ENCODE measurements at places on chromosomes 6 and 20. TPM values are rescaled to one million over a fixed set of nuclear protein-coding genes. Genes with fewer than 3 reads are reported as not detected.
A peak's percentile ranks its signal among the peaks of the same experiment; 100 is the strongest.

DNA sequence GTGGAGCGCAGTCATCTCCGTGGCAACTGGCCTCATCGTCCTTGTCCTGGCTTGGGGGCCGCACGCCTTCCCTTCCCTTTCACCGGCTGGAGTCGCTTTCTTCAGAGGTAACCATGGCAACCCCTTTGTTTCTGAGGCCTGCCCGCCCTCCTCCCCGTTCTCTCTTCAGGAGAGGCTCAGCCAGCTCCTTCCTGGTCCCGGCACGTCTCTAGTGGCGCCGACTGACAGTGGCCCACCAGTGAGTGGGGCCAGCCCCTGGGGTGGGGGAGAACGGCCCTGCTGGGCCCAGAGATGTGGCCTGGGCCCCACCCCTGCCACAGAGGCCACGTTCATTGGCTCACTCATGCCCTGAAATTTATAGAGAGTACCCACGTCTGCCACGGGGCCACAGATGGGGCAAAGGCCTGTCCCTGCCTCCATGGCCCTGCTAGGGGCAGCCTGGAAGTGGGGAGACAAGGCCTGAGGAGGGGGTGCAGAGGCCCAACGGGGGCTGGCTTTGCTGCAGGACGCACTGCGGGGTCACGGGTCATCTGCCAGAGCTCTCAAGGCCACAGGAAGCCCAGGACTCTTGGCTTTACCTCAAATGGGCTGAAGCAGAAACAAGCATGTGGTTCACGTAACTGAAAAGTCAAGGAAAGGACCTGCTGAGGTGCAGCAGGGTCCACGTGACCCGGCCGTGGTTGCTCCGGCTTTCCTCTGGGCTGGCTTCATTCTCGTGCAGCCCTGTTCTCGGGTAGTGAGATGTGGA lies 1.4 kb upstream of the OSBPL2 start:
- no peak overlapping the region for H3K4me3 ChIP-seq
- no peak overlapping the region for H3K27ac ChIP-seq
- H3K27me3 ChIP-seq: no peaks in the 10 kb centered on the region
- H3K4me1 ChIP-seq: peaks cover 15% of the 10 kb centered on the region

DNA sequence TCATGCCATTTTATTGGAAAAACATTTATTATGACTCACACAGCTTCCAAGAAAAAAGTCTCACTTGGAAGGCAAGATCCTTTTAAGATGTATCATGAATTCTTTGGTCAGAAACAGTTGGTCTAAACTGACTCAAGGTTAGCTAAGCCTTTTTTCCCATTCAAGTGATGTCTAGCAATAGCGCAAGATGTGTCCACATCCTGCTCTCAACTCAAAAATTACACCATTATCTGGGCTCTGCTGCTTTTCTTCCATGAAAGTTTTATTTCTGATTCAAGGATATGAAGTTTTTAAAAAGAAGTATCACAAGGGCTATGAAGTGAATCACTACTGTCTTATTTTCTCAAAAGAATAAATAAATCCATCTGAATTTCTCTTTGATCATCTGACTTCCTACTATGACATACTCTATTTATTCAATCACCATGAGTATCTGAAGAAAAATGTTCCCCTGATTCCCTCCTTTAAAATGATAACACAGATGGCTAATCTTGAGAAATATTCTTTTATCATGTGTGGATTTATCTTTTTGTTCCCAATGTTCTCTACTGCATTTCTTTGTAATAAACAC lies 139.2 kb downstream of the AHI1 start:
- DNase-seq: no peak
- no peak overlapping the region for H3K4me3 ChIP-seq
- H3K4me1 ChIP-seq: no peaks in the 10 kb centered on the region
- no peak overlapping the region for H3K27ac ChIP-seq
- no peaks in the 10 kb centered on the region for H3K36me3 ChIP-seq
- no peaks in the 10 kb centered on the region for H3K27me3 ChIP-seq

DNA sequence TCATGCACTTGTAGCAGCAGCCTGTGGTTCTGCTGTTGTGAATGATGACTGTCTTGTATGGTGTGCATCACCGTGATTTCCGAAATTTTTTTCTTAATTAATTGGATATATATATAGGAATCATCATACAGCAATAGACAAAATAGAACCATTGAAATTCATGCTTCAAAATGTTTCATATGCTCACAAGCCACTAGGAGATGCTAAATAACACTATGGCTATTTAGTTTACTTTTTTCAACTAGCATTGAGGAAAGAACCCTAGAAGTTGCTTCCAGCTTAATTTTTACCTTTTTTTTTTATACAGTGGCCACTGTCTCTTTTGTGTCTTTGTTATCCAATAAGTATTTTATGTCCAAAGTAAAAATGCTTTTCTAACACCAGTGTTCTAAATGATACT lies 485.4 kb downstream of the CDKAL1 start:
- peaks cover 2% of the 10 kb centered on the region for H3K4me1 ChIP-seq
- H3K27me3 ChIP-seq: no peaks in the 10 kb centered on the region
- no peak for DNase-seq
- H3K4me3 ChIP-seq: no peak overlapping the region

DNA sequence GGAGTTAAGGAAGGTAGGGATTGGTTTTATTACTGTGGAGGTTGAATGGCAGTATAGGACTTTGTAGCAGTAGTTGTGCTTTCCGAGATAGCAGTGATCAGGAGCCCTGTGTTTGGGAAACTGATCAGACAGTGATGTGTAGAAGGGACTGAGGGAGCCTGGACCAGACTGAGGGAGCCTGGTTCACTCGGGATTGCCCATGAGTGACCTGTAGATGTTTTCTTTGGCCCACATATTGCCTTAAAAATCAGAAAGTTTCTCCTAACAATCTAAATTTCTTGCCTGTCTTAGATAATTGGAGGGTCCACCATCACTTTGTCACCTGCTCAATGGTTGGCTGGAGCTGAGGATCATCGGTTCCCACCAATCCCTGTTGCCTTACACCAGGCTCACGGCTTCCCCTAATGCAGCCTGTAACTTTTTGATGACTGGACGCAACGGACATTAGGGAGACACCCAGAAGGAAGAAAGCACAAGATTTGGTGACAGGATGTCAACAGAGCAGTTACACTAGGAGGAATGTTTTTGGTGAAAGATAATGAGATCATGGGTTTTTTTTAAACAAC lies 1.1 kb downstream of the CDS2 start:
- no peak for DNase-seq
- H3K27ac ChIP-seq: peak overlapping the region; percentile 81
- peaks cover 4% of the 10 kb centered on the region for H3K4me1 ChIP-seq
- no peaks in the 10 kb centered on the region for H3K36me3 ChIP-seq
- H3K27me3 ChIP-seq: no peaks in the 10 kb centered on the region

GRCh38 chr6:118589649-118590365 lies 41.7 kb downstream of the PLN start:
- DNase-seq: no peak
- no peak overlapping the region for H3K4me3 ChIP-seq
- no peak overlapping the region for H3K27ac ChIP-seq
- H3K27me3 ChIP-seq: no peaks in the 10 kb centered on the region

DNA sequence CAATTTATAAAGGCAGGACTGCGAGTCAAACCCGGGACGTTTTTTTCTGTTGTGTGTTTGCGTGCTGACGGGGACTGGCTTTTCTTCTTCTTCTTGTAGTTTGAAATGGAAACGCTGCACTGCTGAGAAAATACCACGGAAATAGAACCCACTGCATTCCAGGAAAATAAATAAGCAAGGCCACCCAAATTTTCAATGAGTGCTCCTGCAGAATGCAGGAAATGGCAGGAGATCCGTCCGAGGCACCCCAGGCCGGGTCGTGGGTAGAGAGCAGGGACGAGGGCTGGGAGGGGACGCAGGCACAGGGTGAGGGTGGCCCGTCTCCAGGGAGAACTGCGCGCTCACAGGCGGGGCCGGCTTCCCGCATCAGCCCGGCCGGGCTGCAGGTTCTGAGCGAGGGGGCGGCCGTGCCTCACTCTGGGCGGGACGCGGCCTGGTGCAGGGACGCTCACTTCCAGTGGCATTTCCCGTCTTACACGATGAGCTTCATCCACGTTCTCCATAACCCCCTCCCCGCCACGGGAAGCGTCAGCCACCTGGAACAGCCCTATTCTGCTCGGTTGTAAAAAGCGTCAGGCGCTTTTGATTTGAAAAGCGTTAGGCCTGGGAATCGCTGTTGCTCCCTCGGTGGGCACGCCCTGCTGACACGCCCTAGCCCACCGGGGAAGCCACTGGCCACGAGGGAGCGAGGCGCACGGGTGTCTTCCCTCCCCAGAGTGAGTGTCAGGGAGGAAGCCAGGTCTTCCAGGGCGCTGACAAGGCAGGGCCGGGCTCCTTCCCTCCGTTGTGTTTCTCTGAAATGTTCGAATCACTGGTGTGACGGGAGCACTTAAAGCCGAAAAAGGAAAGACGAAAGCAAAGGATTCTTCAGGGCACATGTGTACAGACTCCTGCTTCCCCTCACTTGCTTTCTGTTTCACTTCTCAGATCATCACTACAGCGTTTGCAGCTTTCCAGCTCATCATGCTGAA lies 17.9 kb upstream of the EXOC2 start:
- H3K4me3 ChIP-seq: peak overlapping the region; percentile 56
- no peaks in the 10 kb centered on the region for H3K36me3 ChIP-seq
- DNase-seq: peak; percentile 58

DNA sequence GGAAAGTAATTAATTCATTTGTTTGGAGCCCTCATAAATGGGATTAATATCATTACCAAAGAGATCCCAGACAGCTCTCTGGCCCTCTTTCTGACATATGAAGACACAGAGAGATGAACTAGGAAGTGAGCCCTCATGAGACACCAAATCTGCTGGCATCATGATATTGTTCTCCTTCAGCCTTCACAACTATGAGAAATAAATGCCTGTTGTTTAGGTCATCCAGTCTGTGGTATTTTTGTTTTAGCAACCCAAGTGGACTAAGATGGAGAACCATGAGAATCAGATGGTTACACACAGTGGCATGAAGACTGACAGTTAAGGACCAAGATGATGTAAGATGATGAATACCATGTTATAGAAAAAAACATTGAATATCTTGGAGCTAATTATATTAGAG lies 16.9 kb upstream of the HBS1L start:
- no peaks in the 10 kb centered on the region for H3K36me3 ChIP-seq
- H3K4me3 ChIP-seq: no peak overlapping the region
- DNase-seq: no peak

DNA sequence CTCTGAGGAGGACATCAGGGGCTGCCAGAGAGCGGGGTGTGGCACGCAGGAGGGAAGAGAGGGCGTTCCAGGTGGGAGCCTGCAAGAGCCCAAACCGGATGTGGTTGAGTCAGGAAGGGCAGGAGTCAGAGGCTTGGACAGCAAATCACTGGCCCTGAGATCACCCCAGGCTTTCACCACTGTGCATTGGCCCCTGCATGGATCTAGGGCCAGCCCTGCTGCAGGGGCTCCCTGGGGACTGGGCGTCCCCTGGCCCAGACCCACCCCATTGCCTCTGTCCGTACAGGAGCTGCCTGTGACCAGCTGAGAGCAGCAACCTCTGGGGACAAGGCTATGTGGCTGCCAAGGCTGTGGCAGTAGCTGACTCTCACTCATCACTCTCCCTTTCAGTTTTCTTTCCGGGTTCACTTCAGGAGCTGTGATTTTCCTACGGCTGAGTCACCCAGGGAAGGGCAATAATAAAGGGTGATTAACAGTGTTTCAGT lies 33.9 kb downstream of the KCNK17 start:
- H3K27ac ChIP-seq: no peak overlapping the region
- no peak for DNase-seq
- no peaks in the 10 kb centered on the region for H3K4me1 ChIP-seq
- no peak overlapping the region for H3K4me3 ChIP-seq
- no peaks in the 10 kb centered on the region for H3K27me3 ChIP-seq

DNA sequence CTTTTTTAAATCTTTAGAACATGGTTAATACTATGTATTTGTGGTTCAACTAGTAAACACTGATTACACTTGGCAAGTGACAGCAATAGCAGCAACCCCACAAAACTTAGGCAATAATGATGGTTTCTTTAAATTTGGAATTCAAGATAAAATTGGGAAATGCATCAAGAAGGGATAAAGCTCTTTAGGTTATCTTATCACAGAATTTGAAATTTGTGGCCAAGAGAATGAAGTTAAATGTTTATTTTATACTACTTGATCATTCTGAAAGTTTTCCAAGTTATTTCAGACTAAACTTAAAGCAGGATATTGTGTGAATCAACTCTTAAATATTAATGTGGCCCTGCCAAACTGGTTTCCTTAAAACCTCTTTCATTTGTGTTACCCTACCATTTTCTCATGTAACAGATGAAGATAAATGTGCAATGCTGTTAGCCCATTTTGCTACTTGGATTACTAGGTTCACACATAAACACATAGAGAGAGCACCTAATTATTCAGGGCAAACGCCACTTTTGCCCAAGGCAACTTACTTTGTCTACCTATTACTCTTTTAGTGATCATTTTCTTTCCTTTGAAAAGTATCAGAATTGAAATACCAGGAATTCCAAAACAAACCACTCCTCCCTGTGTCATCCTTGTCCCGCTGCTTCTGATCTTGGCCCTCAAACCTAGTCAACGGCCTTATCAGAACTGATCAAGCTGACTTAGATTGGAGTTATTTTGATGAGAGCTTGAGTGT lies 186.7 kb upstream of the TENT5A start:
- H3K4me3 ChIP-seq: no peak overlapping the region
- peaks cover 2% of the 10 kb centered on the region for H3K4me1 ChIP-seq
- H3K27ac ChIP-seq: no peak overlapping the region
- no peaks in the 10 kb centered on the region for H3K27me3 ChIP-seq
- H3K36me3 ChIP-seq: no peaks in the 10 kb centered on the region

- H3K4me1 ChIP-seq: no peaks in the 10 kb centered on the region
- H3K27me3 ChIP-seq: no peaks in the 10 kb centered on the region
- no peaks in the 10 kb centered on the region for H3K36me3 ChIP-seq
- H3K4me3 ChIP-seq: no peak overlapping the region
- no peak for DNase-seq
Measured at GRCh38 chr6:131642987-131643611, 6.0 kb downstream of the ENPP3 start.

Gene DSP
- 65.7 TPM for total RNA-seq

Gene MRAP2
- 0.83 TPM for total RNA-seq

Gene PTK6
- 0.46 TPM for total RNA-seq
